T-helper 17 cell (primary cell): ENCODE measurements at places on chromosomes 2 and 18.

GRCh38 chr2:205139822-205140463, 542.4 kb upstream of the NRP2 start:
- no peak for DNase-seq

- DNase-seq = no peak
These were observed 46.1 kb upstream of the FOSL2 start for GRCh38 chr2:28346587-28346986.

DNA sequence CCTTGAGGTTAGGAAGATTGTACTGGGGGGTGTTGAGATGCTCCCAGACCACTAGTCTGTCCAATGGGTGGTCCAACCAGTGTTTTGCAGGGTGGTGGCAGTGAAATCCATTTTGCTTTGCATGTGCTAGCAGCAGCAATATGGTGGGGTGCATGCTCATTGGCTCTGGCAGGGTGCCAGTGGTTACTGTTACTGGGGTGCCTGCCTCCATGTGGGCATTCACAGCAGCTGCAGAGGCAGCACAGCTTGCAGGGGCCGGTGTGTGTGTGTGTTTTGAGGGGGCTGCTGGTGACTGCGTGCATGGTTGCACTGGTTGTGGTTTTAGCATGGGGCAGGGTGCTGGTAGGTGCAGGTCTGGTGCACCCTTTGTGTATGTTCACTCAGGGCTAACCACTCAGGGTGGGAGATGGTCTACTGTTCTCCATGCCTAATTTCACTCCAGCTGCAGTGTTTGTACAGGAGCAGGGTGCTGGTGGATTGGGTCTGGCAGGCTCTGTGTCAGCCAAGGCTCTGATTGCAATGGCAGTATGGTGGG, 265.4 kb downstream of the NUP35 start:
- DNase-seq = no peak

DNA sequence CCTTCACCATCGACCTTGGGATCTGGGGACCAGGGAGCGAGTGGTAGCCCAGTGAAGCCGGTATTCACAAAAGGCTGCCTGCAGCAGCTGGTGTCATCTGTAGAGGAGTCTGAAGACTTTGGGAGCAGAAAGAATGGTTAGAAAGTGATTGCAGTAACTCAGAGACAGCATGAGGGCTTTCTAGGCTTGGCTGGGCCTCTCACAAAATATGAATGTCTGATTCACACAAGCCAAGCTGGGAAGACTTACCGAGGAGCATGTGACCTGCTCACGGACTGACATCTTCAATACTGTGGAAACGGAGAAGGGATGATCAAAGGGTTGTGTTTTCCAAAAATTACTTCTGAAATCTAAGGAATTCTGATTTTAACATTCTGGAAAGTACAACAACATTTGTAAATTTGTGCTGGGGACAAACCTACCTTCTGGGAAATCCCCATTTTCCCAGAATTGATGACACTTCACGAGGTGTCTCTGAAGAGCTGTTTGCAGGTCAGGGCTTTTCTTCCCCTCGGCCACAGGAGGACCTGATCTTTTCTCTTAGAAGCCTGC, 111.7 kb downstream of the ACOXL start:
- DNase-seq = no peak

- no peak for DNase-seq
These were observed 100.0 kb downstream of the MAP2 start for GRCh38 chr2:209523867-209524266.

DNA sequence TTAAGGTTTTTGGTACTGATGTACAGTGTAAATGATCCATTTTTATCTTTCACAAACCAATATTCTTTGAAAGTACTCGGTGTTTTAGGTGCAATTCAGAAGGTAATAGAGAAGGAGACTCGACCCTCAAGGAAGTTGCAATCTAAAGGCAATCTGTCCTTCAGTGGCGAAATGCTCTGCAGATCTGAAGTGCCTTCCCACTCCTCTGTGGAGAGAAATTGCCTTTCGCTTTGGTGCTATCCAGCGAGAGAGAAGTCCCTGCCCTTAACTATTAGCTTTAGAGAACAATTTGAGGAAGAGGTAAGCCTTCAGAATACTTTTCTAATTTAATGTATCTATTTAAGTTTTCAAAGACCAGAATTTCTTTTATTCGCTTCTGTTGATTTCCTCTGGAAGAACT, 371.8 kb upstream of the FANCL start:
- DNase-seq = no peak
